ENCODE measurements at places on chromosomes 12 and 14. TPM values are rescaled to one million over a fixed set of nuclear protein-coding genes. Genes with fewer than 3 reads are reported as not detected.

NACA gene
- total RNA-seq = 1,035 TPM

SMOC1 gene
- total RNA-seq = not detected

C12orf50 gene
- total RNA-seq = not detected

SDR9C7 gene
- not detected for total RNA-seq

SERPINA5 gene
- total RNA-seq = not detected

ZC3H10 gene
- total RNA-seq = 6.5 TPM

SRRM4 gene
- not detected for total RNA-seq

MYF6 gene
- not detected for total RNA-seq

COX8C gene
- not detected for total RNA-seq

GRIP1 gene
- total RNA-seq = 16.0 TPM

KRT71 gene
- total RNA-seq = not detected

MYBPC1 gene
- total RNA-seq = not detected

CLEC4C gene
- not detected for total RNA-seq

WIF1 gene
- not detected for total RNA-seq

GPRC5D gene
- not detected for total RNA-seq

GARIN6 gene
- not detected for total RNA-seq

CHMP4A gene
- total RNA-seq = 37.6 TPM

DEPDC4 gene
- 1.8 TPM for total RNA-seq

SOX5 gene
- total RNA-seq = not detected

TRMT61A gene
- total RNA-seq = 25.9 TPM

TAS2R13 gene
- 2.6 TPM for total RNA-seq

HOXC13 gene
- total RNA-seq = 1.5 TPM

NKX2-8 gene
- 1.1 TPM for total RNA-seq

AQP5 gene
- total RNA-seq = 0.45 TPM

PIGH gene
- total RNA-seq = 13.0 TPM

AKAP5 gene
- total RNA-seq = 0.60 TPM

PLEK2 gene
- total RNA-seq = 46.0 TPM

C12orf56 gene
- total RNA-seq = not detected

DAO gene
- total RNA-seq = not detected

GUCY2C gene
- not detected for total RNA-seq

BICDL1 gene
- total RNA-seq = 18.6 TPM

CLEC6A gene
- not detected for total RNA-seq

SYT1 gene
- total RNA-seq = 1.2 TPM

PRICKLE1 gene
- total RNA-seq = 7.0 TPM

TAMALIN gene
- total RNA-seq = not detected

LMO3 gene
- not detected for total RNA-seq

DPPA3 gene
- total RNA-seq = not detected

MANSC1 gene
- total RNA-seq = 32.0 TPM

C12orf54 gene
- total RNA-seq = not detected

IFT81 gene
- 12.4 TPM for total RNA-seq

NYNRIN gene
- 15.1 TPM for total RNA-seq

TBC1D30 gene
- 9.0 TPM for total RNA-seq

KIF26A gene
- total RNA-seq = 0.53 TPM

MYRFL gene
- total RNA-seq = not detected

OTOGL gene
- not detected for total RNA-seq

P2RX2 gene
- total RNA-seq = not detected

HPD gene
- total RNA-seq = 0.35 TPM

B4GALNT1 gene
- total RNA-seq = 17.9 TPM

RPGRIP1 gene
- total RNA-seq = 0.75 TPM

KLRC2 gene
- total RNA-seq = not detected

SLC17A8 gene
- total RNA-seq = not detected

FITM1 gene
- 0.72 TPM for total RNA-seq

GZMB gene
- total RNA-seq = not detected

RHNO1 gene
- 60.1 TPM for total RNA-seq

ACOT4 gene
- 4.9 TPM for total RNA-seq

FLVCR2 gene
- 35.7 TPM for total RNA-seq

CLEC4D gene
- not detected for total RNA-seq

BRI3BP gene
- 11.6 TPM for total RNA-seq

CNTN1 gene
- 0.37 TPM for total RNA-seq

All from PC-9 (cell line).